ENCODE measurements at places on chromosomes 3 and 15. TPM values are rescaled to one million over a fixed set of nuclear protein-coding genes. Genes with fewer than 3 reads are reported as not detected.

- no peak for DNase-seq
Observed at GRCh38 chr3:64551697-64552096, 136.1 kb downstream of the ADAMTS9 start.

DNA sequence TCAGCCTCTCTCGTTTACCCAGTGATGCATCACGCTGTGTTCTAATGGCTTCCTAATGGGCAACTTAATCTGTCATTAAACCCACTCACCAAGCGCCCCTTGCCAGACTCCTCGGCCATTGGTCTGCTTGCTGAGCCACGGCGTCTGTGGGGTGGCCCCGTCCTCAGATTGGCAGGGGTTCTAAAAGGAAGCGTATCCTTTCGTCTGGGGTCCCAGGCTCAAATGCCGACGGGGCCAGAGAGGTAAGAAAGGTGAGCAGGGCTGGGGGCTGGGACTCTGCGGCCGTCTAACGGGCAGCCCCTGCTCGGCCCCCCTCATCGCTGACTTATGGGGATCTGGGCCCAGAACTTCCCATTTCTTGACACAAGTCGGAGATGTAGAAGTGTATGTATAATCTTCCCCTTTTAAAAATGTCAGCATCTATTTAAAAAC lies 315.1 kb upstream of the PROK2 start:
- DNase-seq: no peak

Gene LRRIQ4
- total RNA-seq: 0.20 TPM

- no peak for DNase-seq
Observed at GRCh38 chr3:31903686-31904431, 77.2 kb downstream of the OSBPL10 start.

GRCh38 chr3:27561576-27561975 lies 77.4 kb upstream of the SLC4A7 start:
- no peak for DNase-seq

Gene CD276
- total RNA-seq: 1.9 TPM

DNA sequence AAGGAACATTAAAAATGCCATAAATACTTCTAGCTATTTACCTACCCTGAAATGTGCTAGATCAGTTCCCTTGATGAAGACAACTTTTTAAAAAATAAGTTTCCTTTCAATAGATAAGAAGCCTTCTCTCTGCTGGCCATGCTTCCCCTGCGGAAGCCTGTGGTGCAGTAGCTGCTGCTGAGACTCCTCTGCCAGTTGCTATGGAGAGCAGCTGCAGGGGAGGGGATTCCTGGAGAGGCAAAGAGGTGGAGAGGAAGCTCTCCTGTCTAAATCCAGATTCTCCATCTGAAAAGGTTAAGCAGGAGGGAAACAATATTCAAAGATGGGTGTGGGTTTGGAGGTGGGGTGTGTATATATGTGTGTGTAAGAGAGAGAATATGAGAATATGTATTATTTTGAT lies 69.8 kb upstream of the BFSP2 start:
- no peak for DNase-seq

DNA sequence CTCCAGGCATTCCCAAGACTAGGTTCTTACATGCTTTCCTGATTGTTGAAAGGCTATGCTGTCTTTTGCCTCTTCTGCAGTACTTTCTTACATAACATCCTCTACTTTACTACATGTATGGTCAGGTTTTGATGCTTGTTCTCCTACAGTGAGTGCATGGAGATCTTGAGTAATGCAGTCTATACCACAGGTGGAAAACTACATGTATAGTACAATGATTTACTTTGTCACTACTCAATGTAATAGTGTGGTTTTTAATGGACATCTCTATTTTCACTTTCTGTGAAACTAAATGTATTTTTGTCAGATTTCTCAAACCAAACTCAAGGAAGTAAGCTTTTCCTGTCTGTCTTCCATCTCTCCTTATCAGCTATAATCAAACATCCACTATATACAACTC lies 657.0 kb downstream of the TUSC7 start:
- DNase-seq: no peak

Gene IQCH
- 1.3 TPM for total RNA-seq

Gene WDR72
- not detected for total RNA-seq

Gene LIPH
- not detected for total RNA-seq

Gene FEZF2
- not detected for total RNA-seq

- no peak for DNase-seq
Observed at GRCh38 chr3:154971771-154972326, 108.3 kb upstream of the MME start.

- no peak for DNase-seq
Observed at GRCh38 chr3:115397433-115397832, 225.9 kb upstream of the GAP43 start.

Gene KNSTRN
- total RNA-seq: 42.8 TPM

DNA sequence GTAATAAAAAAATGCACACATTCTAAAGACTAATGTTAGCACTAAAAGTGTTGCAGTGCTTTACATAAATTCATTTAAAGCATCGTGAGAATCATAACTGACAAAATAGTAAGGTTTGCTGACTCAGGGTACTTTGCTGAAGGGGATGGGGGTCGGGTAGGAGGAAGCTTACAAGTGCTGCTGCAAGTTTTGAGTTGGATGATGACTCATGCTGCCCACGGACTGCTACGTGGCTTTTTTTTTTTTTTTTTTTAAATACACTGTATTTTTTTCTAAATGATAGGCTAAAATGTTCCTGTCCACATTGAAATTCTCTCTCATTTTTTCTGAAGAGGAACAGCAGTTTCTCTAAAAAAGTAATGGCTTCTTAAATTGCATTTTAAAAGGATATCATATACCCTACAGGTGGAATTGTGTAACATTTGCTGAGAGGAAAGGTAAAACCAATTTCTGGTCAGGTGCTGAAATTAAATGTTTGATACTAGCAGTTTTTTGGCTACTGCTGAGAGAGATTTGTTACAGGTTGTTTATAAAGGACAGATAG lies 2.2 kb downstream of the MAPK6 start:
- peak; percentile 36 for DNase-seq

- no peak for DNase-seq
Observed at GRCh38 chr3:71796290-71796689, 11.3 kb upstream of the PROK2 start.

- DNase-seq: no peak
Observed at GRCh38 chr3:16060358-16060852, 114.1 kb upstream of the GALNT15 start.

Gene FOXB1
- total RNA-seq: 0.37 TPM

DNA sequence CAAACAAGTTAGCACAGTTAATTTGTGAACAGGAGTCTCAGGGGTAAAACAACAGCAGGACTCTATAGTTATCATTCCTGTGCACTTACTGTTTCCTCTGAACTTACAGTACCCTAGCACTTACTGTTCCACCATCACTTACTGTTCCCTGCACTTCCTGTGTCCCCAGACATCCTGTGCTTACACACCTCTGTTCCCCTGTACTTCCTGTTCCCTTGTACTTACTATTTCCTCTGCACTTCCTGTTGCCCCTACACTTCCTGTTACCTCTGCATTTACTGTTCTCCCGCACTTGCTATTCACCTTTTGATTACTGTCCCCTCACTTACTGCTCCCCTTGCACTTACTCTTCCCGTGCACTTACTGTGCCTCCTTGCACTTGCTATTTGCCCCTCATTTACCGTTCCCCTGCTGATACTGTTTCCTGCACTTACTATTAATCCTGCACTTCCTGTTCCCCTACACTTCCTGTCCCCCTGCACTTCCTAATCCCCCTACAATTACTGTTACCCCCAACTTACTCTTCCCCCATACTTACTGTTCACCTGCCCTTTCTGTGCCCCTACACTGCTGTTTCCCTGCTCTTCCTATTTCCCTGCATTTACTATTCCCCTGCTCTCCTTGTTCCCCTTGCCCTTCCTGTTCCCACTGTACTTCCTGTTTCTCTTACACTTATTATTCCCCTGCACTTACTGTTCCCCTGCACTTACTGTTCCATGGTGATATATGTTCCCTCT lies 30.3 kb downstream of the TPRA1 start:
- no peak for DNase-seq

DNA sequence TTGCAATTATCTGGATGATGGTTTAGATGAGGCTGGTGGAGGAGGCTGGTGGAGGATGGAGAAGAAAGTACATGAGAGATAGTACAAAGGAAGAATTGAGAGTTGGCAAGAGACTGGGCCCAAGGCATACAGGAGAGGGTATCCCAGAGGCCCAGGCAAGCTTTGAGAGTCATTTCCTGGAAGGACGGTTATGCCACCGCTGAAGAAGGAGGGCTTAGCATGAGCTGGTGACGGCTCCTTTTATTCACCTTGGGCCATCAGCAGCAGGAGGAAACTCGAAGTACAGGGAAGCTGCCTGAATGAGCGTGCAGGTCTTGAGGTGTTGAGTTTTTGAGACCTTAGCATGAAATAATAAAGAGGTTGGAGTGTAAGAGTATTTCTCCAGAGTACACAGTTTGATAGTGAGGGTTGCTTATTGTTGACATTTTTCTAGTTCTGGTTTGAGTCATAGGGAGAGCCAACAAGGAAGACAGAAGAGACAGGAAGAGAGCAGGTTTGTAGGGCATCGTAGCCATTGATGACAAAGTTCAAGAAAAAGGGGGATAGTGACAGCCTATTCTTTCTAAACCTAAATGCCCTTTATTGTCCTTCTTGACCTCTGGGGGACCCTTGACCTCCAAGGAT lies 13.8 kb downstream of the THSD4 start:
- DNase-seq: no peak

DNA sequence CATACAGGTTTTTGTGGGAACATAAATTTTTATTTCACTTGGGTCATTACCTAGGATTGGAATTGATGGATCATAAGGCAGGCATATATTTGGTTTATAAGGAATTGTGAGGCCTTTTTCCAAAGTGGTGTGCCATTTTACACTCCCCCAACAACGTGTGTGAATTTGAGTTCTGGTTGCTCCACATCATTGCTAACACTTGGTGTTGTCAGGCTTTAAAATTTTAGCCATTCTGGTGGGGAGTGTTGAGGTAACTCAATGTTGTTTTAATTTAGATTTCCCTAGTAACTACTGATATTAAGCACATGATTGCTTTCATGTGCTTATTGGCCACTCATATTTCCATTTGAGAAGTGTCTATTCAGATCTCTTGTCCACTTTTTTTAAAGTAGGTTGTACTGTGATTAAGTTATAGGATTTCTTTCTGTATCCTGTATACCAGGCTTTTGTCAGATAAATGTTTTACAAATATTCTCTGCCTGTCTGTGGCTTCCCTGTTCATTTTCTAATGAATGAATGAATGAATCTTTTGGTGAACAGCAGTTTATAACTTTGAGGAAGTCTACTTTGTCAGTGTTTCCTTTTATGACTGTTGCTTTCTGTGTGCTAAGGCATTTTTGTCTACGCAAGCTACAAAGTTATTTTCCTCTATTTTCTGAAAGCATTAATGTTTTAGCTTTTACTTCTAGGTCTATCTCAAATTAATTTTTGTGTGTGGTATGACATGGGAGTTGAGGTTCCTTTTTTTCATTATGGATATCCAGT lies 17.9 kb upstream of the NR2C2 start:
- no peak for DNase-seq

DNA sequence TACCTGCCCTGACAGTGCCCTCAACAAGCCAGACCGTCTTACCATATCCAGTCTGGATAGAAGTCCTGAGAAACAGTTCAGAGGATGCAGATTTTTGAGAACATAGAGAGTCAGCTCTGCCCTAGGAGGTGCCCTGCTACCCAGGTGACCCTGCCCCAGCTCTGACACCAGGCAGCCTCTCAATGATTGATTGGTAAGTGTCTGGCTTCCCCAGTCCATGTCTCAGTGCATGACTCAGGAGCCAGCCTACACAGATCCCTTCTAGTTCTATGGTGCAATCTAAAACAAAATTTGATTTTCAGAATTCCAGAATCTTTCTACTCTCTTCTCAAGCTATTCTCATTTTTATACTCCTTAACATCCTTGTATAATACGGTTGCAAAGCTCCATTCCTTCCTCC lies 292.1 kb downstream of the VPS13C start:
- DNase-seq: no peak

Gene GHRL
- 0.69 TPM for total RNA-seq

GRCh38 chr15:65254356-65254755 lies 32.3 kb downstream of the PARP16 start:
- DNase-seq: no peak

DNA sequence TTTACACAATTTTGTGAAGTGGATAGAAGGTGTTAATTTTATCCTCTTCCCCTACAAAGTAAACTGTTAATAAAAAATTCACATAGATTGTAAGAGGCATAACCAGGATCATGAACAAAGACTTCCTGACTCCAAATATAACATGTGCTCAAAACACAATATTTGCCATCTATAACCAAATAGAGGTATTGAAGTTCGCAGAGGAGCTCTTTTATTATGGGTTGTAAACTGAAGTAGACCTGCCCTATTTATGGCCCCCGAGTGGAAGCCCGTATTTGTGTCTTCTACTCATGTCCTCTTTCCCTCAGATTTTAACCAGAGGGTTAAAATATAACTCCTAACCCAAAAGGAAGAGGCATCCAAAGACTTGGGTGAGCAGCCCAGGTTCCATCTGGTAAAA lies 285.6 kb upstream of the COL8A1 start:
- no peak for DNase-seq

GRCh38 chr15:92677999-92678398 lies 22.4 kb upstream of the FAM174B start:
- DNase-seq: no peak

DNA sequence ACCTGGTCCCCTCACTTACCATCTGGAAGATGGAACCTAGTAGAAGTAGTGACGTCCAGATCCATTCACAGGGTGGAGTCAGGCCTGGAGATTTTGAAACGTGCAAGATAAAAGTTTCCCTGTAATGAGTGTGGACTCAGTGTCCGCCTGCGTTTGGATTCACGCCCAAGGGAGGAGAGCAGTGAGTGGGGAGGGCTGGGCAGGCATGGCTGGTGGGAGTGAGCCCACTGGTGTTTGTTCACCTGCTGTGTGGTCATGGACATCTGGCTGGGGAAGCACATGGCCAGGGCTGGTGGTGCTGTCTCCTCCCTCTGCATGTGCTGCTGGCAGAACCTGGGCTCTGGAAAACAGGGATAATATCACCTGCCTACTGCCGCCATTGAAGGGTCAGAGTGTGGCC lies 37.0 kb downstream of the RLBP1 start:
- no peak for DNase-seq

- no peak for DNase-seq
Observed at GRCh38 chr3:146680617-146681016, 75.5 kb upstream of the PLSCR5 start.
